ENCODE measurements at places on chromosomes 6 and 20. TPM values are rescaled to one million over a fixed set of nuclear protein-coding genes. Genes with fewer than 3 reads are reported as not detected.

The HCK gene
- total RNA-seq: 0.13 TPM

The LHFPL5 gene
- not detected for total RNA-seq

GRCh38 chr6:54971825-54972224 lies 125.3 kb downstream of the FAM83B start:
- DNase-seq: peak; percentile 82

- peak; percentile 40 for DNase-seq
Measured at GRCh38 chr6:1758076-1758679, 148.5 kb downstream of the FOXC1 start.

- no peak for DNase-seq
Measured at GRCh38 chr20:16400234-16400633, 173.0 kb downstream of the KIF16B start.

GRCh38 chr6:26223228-26223627 lies 136.0 kb downstream of the HFE start:
- peak; percentile 17 for DNase-seq

All from bronchial epithelial cell (primary cell).